D721Med (cell line): ENCODE measurements at places on chromosomes 2 and 18.

DNA sequence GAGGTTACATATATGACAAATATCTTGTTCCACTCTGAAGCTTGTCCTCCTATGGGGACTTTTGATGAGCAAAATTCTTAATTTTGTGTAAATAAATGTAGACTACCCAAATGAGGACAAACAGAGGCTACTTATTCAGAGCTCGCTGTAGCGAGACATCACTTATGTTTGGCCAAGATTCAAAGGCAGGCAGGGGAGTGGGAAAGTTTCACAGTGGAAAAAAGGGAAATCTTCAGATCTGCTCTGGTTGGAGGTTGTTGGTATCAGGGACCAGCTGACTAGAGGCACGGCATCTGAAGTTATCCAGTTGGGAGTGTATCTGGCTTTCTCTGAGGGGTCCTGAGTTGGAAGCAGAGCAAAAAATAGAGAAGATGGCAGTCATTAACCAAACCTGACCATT is 1.3 kb downstream of the PLB1 start:
- no peak for DNase-seq

DNA sequence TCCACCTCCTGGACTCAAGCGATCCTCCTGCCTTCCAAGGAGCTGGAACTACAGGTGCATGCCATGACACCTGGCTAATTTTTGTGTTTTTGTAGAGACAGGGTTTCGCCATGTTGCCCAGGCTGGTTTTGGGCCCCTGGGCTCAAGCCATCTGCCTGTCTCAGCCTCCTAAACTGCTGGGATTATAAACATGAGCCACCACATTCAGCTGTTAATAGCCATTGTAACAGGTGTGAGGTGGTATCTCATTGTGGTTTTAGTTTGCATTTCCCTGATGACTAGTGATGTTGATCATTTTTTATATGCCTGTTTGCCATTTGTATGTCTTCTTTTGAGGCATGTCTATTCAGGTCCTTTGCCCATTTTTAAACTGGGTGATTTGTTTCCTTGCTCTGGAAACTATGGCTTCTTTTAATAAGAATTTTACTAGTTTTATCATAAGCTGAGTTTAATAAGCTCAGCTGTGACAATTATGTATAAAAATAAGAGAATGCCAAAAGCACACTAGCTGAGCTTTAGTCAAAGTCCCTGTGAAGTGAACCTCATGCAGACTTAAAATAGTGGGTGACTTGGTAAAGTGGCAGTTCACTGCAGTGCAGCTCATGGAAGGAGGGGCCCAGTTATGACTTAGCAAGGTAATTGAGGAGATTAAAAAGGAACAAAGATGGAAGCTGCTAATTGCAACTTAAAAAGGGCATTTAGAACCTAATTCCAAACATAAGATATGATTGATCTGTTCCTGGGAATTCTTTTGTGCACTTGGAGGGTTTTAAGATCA is 465.1 kb downstream of the TGIF1 start:
- no peak for DNase-seq

DNA sequence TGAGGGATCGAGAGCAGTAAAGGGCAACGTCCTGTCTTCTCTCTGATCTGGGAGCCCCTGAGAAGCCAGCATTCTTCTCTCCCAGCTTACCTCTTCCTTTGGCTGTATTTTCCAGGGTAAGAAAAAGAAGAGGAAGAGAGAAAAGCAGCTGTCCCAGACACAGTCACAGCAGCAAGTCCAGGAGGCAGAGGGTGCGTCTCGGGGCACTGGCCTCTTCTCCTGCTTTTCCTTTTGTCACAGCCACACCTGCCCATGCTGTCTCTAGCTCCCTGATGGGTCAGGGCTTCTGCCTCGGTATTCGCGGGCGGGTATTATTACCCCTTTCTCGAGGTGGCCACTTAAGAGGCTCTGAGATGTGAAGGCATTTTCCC is 20.3 kb downstream of the TGOLN2 start:
- DNase-seq = no peak

DNA sequence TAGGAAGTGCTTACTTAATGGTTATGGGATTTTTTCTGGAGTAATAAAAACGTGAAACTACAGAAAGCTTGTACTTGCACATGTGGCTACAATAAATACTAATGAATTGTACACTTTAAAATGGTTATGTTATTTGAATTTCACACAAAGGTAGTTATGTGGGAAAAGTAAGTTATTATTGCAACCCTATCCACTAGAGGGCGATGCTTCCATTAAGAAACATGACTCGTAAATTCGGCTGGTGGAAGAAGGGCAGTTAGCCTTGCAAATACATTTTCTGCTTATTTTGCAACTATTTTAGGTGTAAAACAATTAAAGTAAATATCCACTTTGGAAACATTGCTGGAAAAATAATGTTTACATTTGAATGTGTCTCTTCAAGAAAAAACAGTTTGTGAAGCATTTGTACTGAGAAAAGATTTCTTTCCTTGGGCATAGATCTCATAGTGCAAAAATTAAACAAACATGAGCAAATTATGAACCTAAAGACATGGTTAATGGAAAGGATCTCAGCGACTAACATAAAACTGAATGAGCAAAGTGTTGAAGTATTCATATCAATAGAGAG is 68.1 kb upstream of the CSRNP3 start:
- DNase-seq = no peak

GRCh38 chr2:108884619-108885018 is 98.0 kb downstream of the CCDC138 start:
- no peak for DNase-seq

GRCh38 chr2:112642966-112643365 is 2.8 kb upstream of the SLC20A1 start:
- DNase-seq = no peak

DNA sequence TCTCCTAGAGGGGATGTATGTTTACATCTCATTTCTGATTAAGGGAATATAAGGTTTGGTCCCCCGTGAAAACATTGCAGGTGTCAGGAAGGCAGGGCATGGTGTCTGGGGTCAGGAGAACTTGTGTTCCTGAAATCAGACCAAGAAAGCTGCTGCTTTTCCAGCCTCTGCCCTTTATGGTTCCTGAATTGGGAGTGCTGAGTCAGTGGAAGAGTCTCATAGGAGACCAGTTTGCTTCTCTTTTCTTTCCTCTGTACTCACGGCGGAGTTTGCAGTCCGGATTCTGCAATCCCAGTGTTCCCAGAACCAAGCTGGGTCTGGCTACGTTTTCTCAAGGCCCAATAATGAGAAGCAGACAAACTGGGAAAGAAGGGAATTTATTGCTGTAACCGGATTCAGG is 5.1 kb upstream of the MARCO start:
- DNase-seq = no peak

GRCh38 chr2:211225784-211226183 is 669.4 kb downstream of the CPS1 start:
- DNase-seq = no peak

GRCh38 chr2:56148825-56149224 is 35.0 kb upstream of the CCDC85A start:
- DNase-seq = no peak

DNA sequence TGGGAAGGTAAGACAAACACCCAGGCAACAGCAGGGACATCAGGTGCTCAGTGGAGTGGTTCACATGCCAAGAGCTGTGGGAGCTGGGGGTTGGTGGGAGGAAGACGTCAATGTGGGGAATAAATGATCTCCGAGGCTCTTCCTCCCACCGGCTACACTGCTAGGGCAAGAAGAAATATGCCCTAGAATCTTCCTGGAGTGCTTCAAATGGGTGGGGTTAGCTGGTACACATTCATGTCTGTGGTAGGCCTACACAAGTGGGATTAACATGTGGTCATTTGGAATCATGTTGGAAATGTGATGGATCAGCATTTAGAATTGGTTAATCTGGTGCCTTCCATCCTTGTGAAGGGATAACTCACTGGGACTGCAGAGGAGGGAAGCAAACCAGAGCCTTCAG is 12.4 kb upstream of the ZFP36L2 start:
- DNase-seq = no peak

GRCh38 chr18:77071061-77071460 is 61.5 kb downstream of the MBP start:
- no peak for DNase-seq

GRCh38 chr2:38178556-38179419 is 102.8 kb upstream of the CYP1B1 start:
- DNase-seq = no peak

GRCh38 chr18:34651586-34652369 is 58.3 kb upstream of the DTNA start:
- DNase-seq = no peak

DNA sequence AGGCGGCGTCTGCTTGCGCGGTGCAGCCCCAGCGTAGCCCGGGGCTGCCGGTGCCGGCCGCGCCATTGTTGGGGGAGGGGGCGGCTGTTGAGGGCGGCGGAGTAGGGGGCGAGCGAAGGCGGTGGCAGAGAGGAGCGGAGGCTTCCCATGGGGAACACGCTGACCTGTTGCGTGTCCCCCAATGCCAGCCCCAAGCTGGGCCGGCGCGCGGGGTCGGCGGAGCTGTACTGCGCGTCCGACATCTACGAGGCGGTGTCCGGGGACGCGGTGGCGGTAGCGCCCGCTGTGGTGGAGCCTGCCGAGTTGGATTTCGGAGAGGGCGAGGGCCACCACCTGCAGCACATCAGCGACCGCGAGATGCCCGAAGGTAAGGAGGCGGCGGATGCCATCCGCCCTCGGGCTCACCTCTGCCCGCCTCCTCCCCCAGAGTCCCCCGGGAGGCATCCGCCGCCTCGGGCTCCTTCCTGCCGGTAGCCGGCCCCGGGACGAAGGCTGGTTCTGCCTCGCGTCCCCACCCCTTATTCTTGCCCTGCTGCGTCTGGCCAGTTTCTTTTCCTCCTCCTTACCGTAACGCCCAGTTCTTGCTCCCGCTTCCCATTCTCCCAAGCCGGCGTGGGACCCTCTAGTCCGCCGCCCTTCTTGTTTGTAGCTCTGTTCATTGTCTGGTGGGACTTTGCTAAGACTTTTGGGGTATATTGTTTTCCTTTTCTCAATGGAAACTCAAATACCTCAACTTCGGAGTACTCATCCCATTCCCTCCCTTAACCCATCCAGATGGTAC is 500 bp downstream of the CCNYL1 start:
- no peak for DNase-seq

GRCh38 chr18:21584391-21584790 is 16.1 kb downstream of the ESCO1 start:
- no peak for DNase-seq

DNA sequence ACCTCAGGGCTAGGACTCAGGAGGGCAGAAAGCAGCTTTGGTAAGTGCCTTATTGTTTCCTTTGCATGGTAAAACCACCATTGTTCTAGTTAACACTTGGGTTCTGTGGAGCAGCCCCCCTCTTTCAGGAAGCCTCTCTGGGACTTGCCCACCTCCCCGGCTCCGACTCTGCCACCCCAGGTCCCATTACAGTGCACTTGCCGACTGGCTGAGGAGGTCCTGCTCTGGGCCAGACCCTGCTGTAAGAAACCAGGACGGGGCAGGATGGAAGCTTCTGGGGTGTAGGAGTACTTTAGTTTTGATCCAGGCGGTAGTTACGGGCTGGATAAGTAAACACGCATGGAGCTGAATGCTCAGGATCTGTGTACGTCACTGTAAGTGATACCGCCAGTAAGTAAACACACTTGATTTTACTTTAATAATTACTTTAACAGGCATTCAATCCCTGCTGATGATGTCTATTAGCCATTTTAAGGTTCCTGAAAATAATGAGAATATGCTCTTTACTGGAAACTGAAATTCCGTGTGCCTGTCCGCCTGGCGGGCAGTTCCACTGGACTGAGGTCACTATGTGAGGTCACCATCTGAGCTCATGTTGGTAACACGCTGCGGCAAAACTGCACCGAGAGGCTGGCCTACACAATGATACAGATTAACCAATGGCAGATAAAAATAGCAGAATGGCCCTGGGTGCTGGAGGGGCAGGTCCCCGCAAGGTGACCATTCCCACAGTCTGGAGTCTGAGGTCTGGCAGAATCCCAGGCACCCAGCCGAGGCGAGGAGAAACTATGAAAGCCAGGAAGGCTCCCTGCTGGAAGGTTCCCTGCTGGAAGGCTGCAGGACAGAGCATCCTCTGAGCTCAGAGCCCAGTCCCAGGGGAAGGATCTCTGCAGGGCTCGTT is 25.2 kb downstream of the HS1BP3 start:
- DNase-seq = no peak

- DNase-seq = no peak
Observed at GRCh38 chr2:60882971-60883753, 1.8 kb downstream of the REL start.

- no peak for DNase-seq
Observed at GRCh38 chr2:128436479-128437203, 118.0 kb upstream of the HS6ST1 start.

GRCh38 chr2:13858626-13859025 is 773.9 kb upstream of the LRATD1 start:
- DNase-seq = no peak

DNA sequence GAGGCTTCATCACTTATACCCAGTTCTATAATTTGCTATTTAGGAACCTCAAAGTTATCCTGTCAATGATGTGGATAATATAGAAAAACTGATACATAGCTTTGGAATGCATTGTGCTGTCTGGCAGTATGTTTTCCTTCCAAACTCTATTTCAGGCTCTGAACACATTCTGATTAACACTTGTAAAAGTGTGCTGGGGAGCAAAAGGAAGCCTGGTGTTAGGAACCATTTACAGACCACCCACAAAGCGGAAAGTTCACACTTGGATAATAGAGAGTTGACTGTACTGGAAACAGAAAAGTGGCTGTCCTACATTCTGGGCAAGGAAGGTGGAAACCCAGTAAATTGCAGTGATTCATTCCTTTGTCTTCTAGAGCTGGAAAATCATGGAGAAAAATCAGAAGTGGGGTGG is 114.5 kb upstream of the ZFP36L2 start:
- DNase-seq = no peak

DNA sequence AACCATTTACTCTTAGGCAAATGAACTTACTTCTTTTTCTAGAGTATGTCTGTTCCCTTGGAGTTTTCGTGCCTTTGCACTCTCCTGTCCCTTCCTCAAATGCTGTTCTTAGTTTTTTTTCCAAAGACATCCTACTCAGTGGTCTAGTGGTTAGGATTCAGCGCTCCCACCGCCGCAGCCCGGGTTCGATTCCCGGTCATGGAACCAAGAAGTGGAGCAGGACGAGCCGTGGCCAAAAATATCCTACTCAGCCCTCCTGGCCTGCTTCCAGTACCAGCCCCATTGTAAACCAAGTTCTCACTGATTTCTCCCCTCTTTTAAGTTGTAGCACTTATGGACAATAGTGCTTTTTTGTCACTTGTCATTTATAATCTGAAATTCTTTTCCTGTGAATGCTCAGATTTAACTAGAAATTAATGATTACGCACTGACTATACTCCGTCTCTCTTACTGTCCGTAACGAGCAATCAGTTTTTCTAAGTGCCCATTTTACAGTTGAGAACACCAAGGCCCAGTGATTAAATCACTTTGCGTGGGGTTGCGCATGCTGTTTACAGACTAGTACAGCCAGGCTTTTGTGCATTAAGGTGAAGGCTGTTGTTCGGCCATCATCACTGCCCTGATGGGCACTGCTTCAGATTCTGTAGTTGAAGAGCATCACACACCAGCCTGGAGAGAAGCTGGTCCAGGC is 17.9 kb downstream of the GREB1 start:
- DNase-seq = no peak

GRCh38 chr2:128196471-128196931 is 105.5 kb downstream of the UGGT1 start:
- DNase-seq = no peak
